Activated naive CD8-positive, alpha-beta T cell treated with anti-CD3 and anti-CD28 coated beads, Interleukin-2, amount 10 ng/mL, durations not matched to agents 7 days and 5 days (primary cell): ENCODE measurements at places on chromosomes 5 and 9. TPM values are rescaled to one million over a fixed set of nuclear protein-coding genes. Genes with fewer than 3 reads are reported as not detected.

DNA sequence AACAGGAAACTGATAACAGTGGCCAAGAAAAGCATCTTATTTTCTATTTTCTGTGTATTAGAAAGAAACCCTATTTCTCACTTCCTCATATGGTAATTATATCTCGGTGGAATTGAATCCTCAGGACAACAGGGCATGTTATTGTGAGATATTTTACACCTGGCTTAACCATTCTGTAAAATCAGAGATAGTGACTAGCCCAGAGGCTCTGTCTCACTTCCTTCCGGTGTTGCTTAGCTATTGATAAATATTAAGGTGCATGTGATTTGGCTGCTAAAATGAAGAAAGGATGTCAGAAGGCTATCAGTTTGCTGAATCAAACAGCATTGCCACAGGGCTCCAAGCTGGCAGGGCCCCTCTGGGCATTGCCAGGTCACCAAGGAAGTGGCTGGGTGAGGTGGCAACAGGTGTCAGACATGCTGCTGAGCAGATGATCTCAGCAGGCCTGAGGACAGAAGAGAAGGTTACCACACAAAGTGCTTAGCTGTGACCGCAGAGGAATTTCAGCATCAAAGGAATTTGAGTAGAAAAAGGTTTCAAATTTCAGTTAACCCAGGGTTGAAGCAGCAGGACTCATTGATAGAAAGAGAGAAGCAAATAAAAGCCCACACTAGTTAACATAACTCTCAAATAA is 330.7 kb downstream of the PDE4D start:
- H3K36me3 ChIP-seq: no peaks in the 10 kb centered on the region
- H3K27ac ChIP-seq: no peak overlapping the region
- no peak for DNase-seq

GRCh38 chr9:14956208-14956607 is 46.0 kb upstream of the FREM1 start:
- peaks cover 4% of the 10 kb centered on the region for H3K27me3 ChIP-seq
- DNase-seq: no peak
- H3K4me3 ChIP-seq: no peak overlapping the region
- no peak overlapping the region for H3K27ac ChIP-seq

DNA sequence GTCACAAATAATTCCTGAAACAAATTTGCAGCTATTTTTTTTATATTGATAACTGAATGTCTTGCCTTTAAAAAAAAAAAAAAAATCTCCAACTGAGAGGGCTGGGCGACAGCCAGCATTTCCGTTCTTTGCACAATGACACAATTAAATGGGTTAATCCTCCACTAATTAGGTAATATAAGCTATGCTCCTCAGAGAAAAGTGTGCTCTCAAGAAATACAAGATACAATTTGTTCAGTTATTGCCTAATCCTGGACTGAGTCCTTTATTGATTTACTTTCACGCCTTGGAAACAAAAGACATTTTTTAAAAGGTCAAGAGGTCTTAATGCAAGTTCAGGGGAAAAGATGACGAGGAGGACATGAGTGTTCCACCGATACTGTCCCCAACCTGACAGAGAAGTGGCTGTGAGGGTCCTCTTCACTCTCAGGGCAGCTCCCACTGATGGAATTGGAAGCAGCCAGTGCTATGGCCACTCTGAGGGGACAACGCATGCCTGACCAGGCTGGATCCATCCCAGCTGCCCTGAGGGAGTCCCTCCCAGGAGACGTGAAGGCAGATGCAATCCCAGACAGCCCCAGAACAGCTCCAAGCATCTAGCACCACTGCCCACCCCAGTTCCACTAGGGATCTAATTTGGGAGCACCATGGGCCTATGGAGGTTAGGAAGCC is 220.7 kb downstream of the GNA14 start:
- H3K4me3 ChIP-seq: no peak overlapping the region
- H3K36me3 ChIP-seq: no peaks in the 10 kb centered on the region
- no peaks in the 10 kb centered on the region for H3K4me1 ChIP-seq

GRCh38 chr9:103997856-103998370 is 96.2 kb upstream of the SMC2 start:
- no peak for DNase-seq
- no peak overlapping the region for H3K27ac ChIP-seq
- H3K4me1 ChIP-seq: no peaks in the 10 kb centered on the region
- no peaks in the 10 kb centered on the region for H3K36me3 ChIP-seq
- no peak overlapping the region for H3K4me3 ChIP-seq

MAMDC4 gene
- total RNA-seq: 16.6 TPM

TRIM52 gene
- 43.5 TPM for total RNA-seq

PCDHGA9 gene
- 0.11 TPM for total RNA-seq
